Muscle of leg (tissue), 16 donors: ENCODE measurements at places on chromosomes 2 and 18. TPM values are rescaled to one million over a fixed set of nuclear protein-coding genes. Genes with fewer than 3 reads are reported as not detected.

ZNF24 gene
- total RNA-seq, result 30.9 TPM

MLPH gene
- total RNA-seq, result 0.22 TPM

PSD4 gene
- 1.6 TPM for total RNA-seq

C2orf66 gene
- total RNA-seq, result 0.04 TPM
